A673 (cell line): ENCODE measurements at places on chromosomes 12 and 14. TPM values are rescaled to one million over a fixed set of nuclear protein-coding genes. Genes with fewer than 3 reads are reported as not detected.

CRY1 gene
- total RNA-seq: 33.6 and 41.0 TPM in 2 replicates

GRCh38 chr14:72706485-72706884 lies 187.4 kb downstream of the DPF3 start:
- H3K27ac ChIP-seq: no peak overlapping the region
- DNase-seq: no peak
- H3K36me3 ChIP-seq: no peaks in the 10 kb centered on the region
- H3K27me3 ChIP-seq: no peaks in the 10 kb centered on the region

IQSEC3 gene
- total RNA-seq: not detected in 2 replicates

GRCh38 chr12:102234599-102234998 lies 37.0 kb upstream of the PMCH start:
- no peaks in the 10 kb centered on the region for H3K36me3 ChIP-seq
- H3K27me3 ChIP-seq: peaks cover 42% of the 10 kb centered on the region
- DNase-seq: no peak
- H3K4me1 ChIP-seq: no peaks in the 10 kb centered on the region
- H3K27ac ChIP-seq: no peak overlapping the region

DNA sequence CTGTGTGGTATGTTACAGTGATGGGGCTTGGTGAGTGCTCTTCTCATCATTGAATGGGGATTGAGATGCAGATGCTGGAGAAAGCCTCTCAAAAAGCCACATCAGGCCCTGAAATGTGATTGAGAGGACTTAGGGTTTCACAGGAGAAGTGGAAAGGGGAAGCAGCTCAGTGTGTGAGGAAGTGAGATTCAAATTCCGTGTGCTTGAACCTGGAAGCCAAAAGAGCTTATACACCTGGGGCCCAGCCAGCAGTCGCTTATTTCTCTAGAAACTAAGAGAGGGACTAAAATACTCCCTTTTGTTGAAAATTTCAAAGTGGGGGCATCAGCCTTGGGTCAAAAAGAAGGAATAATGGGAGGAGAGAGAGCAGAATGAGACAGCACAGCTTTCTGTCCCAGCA lies 39.1 kb upstream of the GZMB start:
- no peak for DNase-seq
- no peak overlapping the region for H3K27ac ChIP-seq
- peaks cover 48% of the 10 kb centered on the region for H3K27me3 ChIP-seq
- H3K36me3 ChIP-seq: no peaks in the 10 kb centered on the region

DNA sequence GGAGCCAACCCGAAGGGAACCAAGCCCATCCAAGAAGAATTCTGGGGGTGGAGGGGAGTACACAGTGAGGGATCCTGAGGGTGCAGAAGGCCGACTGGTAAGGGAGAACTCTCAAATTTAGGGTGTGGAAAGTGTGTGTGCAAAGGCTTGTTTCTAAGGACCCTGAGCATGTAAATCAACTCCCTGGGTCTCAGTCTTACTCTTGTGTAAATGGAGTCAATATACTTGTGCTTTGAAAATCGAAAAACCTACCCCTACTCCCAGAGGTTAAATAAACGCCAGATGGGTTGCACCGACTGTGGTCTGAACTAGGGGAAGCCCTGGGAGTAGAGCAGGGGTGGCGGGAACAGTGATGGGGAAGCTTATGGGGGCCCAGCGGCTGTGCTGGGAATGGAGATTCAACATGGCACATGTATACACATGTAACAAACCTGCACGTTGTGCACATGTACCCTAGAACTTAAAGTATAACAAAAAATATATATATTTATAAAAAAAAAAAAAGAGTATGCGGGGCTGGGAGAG lies 6.0 kb downstream of the B4GALNT1 start:
- H3K4me3 ChIP-seq: no peak overlapping the region
- no peaks in the 10 kb centered on the region for H3K27me3 ChIP-seq
- H3K36me3 ChIP-seq: peaks cover 21% of the 10 kb centered on the region

- no peaks in the 10 kb centered on the region for H3K4me1 ChIP-seq
- no peak overlapping the region for H3K4me3 ChIP-seq
Measured at GRCh38 chr14:72643317-72643801, 250.5 kb downstream of the DPF3 start.

DNA sequence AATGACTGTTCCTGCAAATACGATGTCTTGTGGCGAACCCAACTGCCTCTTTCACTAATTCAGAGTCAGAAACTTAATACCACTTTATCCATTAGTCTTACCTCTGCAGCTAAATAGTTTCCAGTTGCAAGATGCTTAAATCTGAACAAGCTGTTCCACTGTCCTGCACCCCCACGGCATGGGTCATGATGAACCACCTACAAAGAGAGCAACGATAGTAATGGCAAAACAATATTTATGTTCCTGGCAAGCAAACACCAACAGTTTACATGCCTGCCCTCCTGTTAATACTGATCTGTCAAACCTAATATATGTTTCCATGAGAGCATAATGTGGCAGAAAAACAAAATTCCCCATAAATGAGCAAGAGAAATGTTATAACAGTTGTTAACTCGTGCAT lies 121.9 kb downstream of the ITPR2 start:
- no peak overlapping the region for H3K27ac ChIP-seq
- H3K4me1 ChIP-seq: no peaks in the 10 kb centered on the region
